CD4-positive, alpha-beta T cell (primary cell): ENCODE measurements at places on chromosomes 3 and 15.

GRCh38 chr3:98521897-98522543 is 682 bp downstream of the CLDND1 start:
- DNase-seq, result peak; percentile 54

DNA sequence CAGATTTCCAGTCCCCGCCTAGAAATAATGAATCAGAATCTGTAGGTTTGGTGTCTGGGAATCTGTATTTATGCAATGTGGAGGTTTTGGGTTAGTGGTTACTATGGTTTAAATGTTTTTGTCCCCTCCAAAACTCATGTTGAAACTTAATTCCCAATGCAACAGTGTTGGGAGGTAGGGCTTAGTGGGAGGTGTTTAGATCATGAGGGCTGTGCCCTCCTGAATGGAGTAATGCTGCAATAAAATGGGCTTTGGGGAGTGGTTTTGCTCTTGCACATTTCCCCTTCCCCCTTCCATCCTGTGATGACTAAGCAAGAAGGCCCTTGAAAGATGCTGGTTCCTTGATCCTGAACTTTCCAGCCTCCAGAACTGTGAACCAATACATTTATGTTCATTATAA is 9.2 kb upstream of the RFC4 start:
- DNase-seq, result no peak

- DNase-seq, result no peak
Observed at GRCh38 chr15:96553006-96553405, 222.5 kb downstream of the NR2F2 start.

GRCh38 chr3:177460047-177460446 is 262.8 kb upstream of the TBL1XR1 start:
- DNase-seq, result no peak

DNA sequence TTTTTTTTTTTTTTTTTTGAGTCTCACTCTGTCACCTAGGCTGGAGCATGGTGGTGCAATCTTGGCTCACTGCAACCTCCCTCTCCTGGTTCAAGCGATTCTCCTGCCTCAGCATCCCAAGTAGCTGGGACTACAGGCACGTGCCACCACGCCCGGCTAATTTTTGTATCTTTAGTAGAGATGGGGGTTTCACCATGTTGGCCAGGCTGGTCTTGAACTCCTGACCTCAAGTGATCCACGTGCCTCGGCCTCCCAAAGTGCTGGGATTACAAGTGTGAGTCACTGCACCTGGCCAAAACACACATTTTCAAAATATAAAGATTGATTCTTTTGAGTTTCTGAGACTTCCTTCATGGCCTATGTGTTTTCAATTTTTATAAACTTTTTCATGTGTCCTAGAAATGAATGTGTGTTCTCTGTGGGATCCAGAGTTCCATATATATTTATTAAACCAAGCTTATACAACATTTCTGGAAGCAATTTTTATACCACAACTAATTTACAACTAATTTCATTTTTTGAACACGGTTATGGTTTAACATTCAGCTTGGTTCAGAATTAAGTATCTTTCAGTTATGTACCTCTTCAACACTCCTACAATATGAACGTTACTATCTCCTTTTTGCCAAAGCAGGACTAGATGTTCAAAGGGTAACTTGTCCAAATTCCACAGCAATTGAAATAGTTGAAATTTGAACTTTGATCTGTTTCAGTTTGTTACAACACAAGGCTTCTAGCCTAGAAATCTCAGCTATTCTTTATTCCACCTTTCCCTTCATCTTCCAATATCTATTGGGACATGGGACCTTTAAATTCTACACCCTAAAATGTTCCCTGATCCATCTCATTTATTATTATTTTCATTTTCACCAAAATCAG is 1.5 kb downstream of the ACAD11 start:
- no peak for DNase-seq

DNA sequence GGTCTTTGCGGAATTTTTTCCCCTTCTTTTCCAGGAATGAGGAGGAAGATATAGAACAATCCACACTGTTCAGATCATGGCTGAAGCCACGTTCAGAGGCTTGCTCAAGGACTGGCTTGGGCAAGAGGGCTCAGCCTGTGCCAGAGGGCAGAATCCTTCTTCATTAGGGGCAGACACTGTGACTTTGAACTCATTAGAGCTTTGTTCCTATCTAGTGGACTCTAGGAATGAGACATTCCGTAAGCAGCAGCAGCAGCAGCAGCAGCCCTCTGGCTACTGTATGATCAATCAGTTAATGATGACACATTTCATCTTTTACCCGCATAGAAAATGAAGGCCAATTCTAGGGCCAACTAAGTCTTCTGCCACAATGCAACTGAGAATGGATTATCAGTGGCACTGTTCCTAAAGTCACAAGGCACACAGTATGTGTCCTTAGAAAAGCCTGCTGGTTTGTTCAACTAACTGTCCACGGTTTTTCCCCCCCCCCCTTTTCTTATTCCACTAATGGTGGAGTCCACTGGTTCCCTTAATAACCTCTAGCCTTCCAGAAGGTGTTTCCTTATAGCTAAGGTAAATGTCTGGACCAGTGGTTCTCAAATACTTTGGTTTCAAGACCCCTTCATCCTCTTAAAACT is 1.7 kb upstream of the RAB8B start:
- no peak for DNase-seq

DNA sequence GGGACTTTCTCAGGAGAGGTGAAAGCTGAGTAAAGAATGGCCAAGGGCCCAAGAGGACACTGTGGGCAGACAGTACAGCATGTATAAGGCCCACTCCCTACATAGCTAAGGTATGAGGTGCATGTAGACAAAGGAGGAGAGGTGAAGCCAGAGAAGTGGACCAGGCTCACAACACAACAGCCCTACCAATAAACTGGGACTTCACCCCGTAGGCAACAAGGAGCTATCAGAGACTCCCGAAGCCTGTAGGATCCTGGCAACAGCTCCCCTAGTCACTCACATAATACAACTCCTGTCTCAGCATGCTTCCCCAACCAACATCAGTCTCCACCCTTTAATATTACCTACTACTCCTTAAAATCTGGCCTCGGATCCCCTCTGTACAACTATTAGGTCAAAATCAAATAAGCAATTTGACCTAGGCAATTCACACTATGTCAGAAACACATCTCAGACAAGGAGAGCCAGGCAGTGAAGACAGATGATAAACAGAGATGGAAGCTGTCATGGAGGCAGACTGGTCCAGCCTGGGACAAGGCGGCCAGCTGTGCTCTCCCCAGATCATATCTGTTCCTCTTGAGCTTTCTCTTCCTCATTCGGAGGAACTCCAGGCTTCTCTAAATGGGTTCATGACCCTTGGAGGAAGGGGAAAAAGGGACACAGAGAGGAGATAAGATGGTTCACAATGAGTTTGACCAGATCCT is 1.4 kb downstream of the XXYLT1 start:
- DNase-seq, result no peak

GRCh38 chr3:194081826-194082225 is 54.1 kb upstream of the HES1 start:
- no peak for DNase-seq

- DNase-seq, result no peak
Observed at GRCh38 chr3:57675530-57675929, 17.3 kb downstream of the DENND6A start.

DNA sequence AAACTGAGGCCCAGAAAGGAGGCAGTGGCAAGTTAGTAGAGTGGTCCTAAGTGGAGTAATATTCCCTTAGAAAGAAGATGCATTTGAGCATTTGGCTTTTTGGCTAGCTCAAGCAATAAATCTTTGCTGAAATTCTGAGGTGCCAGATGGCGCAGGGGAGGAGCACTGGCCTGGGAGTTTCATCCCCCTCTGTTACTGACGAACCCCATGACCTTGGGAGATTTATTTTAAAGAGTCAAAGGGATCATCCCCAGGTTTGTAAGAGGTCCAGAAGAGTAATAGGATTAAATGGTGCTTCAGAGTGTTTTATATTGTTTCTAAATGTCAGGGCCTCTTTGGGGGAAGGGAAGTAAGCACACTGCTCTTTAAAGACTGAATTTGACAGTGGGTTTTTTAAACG is 85.1 kb upstream of the PIAS1 start:
- no peak for DNase-seq

- DNase-seq, result no peak
Observed at GRCh38 chr3:194683380-194683779, 2.3 kb upstream of the FAM43A start.

DNA sequence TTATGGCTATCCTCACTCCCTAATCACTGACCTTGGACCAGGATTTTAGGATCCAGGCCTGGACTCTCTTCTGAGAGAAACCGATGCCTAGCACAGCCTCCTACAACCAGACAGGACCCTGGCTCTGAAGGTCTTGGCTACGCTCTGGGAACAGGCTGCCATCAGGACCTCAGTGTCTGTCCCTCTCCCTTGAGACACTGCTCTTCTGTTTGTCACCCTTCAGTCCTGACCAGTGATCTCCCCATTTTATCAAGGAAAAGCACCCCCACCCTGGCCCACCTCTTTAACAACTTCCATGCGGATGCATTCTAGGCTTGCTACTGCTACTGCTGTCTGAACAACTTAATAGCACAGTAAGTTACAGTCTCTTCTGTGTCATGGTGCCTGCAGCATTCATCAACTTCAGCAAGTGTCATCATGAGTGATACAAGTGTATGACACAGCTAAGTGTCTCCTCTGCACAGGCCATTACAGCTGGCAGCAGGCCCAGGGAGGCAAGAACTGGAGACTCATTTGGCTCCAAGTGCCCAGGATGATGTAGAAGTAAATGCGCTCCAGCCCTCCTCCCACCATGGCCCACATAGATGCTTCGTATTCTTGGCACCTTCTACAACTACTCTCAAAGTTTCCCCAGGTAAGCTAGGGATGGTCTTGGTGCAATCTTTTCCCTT is 302.4 kb downstream of the EPHB1 start:
- DNase-seq, result no peak

DNA sequence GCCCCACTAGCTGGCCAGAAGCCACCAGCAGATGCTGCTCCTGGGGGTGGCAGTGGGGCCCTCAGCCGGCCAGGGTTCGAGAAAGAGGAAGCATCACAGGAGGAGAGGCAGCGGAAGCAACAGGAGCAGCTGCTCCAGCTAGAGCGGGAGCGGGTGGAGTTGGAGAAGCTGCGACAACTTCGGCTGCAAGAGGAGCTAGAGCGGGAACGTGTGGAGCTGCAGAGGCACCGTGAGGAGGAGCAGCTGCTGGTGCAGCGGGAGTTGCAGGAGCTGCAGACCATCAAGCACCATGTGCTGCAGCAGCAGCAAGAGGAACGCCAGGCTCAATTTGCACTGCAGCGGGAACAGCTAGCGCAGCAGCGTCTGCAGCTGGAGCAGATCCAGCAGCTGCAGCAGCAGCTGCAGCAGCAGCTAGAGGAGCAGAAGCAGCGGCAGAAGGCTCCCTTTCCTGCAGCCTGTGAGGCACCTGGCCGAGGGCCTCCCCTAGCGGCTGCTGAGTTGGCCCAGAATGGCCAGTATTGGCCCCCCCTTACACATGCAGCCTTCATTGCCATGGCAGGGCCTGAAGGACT is 17.5 kb upstream of the APEH start:
- no peak for DNase-seq

DNA sequence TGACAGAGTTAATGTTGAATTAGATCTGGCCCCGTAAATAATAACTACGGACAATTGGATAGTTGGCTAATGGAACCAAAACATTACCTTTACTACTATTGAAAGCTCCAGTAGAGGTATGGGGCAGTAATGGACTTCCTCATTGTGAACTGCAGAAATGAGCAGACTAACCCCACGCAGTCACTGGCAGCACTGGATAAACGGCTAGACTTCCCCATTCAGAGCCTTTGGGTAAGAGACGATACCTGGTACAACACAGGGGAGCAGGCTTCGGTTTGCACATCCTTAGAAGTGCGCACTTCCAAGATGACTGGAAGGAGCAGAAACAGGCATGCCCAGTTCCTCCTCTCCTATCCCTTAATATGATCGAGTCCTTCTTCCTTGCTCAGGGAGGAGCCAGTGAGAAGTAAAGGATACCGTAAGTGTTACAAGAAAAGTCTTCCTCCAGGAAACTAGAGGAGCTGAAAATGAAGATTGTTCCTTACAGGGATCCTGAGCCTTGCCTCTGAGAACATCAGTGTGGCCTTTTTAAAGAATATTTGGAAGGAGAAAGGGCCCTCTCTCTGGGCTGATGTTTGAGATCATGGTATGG is 100.5 kb upstream of the NECTIN3 start:
- DNase-seq, result no peak

DNA sequence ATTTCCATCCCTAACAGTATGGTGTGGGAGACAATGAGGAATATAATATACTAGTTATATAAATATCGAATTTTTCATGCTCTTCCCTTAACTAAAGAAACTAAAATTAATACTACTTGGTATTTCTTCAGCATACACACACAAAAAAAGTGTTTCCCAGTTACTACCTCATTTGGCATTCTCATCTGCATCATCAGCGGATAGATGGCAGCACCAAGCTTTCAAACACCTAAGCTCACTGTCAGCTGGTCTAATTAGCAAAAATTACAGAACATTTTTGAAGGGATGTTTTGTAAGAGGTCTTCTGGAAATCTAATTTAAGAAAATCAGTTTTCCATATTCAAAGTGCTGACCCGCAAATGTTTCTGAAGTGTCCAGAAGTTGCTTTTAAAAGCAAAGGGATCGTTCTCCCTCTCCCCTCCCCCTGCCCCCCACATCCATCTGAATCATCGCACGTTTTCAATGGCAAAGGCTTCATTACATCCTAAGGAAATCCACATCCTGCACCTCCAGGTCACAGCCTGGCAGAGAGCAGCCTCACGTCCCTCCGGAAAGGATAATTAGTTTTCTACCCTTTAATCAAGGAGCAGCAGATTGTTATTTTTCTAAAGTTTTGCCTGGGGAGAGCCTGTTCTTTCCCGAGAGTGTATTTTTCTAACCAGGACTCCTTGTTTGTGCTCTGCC is 86.1 kb upstream of the SPATA12 start:
- no peak for DNase-seq

DNA sequence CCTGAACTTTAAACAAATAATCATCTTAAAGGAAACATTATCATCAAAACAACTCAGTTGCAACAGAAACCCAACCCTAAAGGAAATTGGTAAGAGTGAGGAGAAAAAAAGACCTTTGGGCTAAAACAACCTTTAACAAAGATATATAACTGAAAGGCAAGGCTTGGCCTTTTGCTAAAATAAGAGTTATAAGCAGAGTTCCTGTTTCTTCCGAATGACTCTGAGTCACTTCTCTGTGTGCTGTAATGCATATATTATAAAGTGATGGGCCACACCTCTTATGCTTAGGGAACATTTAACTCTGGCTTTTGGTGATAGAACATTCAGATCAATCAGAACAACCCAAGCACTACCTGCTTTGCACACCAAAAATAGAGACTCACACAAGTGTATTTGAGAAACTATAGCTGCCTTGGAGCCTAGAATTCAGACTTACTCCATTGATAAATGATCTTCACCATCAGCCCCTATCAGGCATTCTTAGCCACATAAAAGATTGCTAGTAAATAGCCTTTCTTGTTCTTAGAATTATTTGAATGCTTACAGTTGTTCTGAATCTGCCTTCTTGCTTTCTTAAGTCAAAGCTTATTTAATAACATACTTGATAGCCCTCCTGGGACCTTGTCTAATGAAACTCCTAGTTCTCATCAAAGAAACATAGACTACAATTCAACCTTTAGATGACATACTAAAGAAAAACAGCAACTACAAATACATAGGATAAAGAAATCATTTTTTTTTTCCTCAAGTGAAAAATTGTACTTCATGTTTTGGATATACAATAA is 294.2 kb upstream of the SEMA6D start:
- DNase-seq, result no peak
